ENCODE measurements at places on chromosomes 2 and 18. TPM values are rescaled to one million over a fixed set of nuclear protein-coding genes. Genes with fewer than 3 reads are reported as not detected.

The LYPD6 gene
- total RNA-seq = 0.26 TPM

The LMAN2L gene
- total RNA-seq = 13.4 TPM

The ELAC1 gene
- total RNA-seq = 4.8 TPM

The EPHA4 gene
- 0.61 TPM for total RNA-seq

The POTEC gene
- total RNA-seq = not detected

The HNMT gene
- 47.2 TPM for total RNA-seq

The ZNF521 gene
- 0.98 TPM for total RNA-seq

The NUP35 gene
- total RNA-seq = 8.7 TPM

The SERPINB4 gene
- total RNA-seq = not detected

The PECR gene
- total RNA-seq = 115 TPM

The ERCC3 gene
- total RNA-seq = 17.3 TPM

The DSC2 gene
- 6.9 TPM for total RNA-seq

The DIPK1C gene
- total RNA-seq = 0.06 TPM

The MPP4 gene
- total RNA-seq = not detected

The NYAP2 gene
- not detected for total RNA-seq

The KCNE4 gene
- total RNA-seq = 0.17 TPM

The ACKR3 gene
- total RNA-seq = 2.4 TPM

The EFEMP1 gene
- total RNA-seq = 36.8 TPM

The TUBB8B gene
- not detected for total RNA-seq

The PLGLB2 gene
- total RNA-seq = 293 TPM

The ANKRD62 gene
- total RNA-seq = not detected

The MYOM1 gene
- total RNA-seq = 64.5 TPM

The CRYGC gene
- not detected for total RNA-seq

The CDKL4 gene
- total RNA-seq = not detected

The RIOK3 gene
- total RNA-seq = 50.7 TPM

The C2orf15 gene
- 0.24 TPM for total RNA-seq

The TTR gene
- 1,422 TPM for total RNA-seq

The PLB1 gene
- total RNA-seq = 1.3 TPM

The C2orf80 gene
- total RNA-seq = not detected

The MOCOS gene
- total RNA-seq = 28.1 TPM

The LHCGR gene
- total RNA-seq = not detected

The TDRD15 gene
- 1.4 TPM for total RNA-seq

The ERMN gene
- total RNA-seq = 1.3 TPM

The INPP5D gene
- total RNA-seq = 4.8 TPM

Measured in right lobe of liver (tissue), 6 donors.